HFF-Myc (cell line): ENCODE measurements at places on chromosomes 11 and 22.

GRCh38 chr11:44418456-44418830 is 108.5 kb upstream of the ALX4 start:
- no peak for DNase-seq

- DNase-seq: no peak
These were observed 3.4 kb downstream of the RAB1B start for GRCh38 chr11:66271816-66272215.

GRCh38 chr11:127445476-127445875 is 444.9 kb upstream of the KIRREL3 start:
- DNase-seq: no peak

DNA sequence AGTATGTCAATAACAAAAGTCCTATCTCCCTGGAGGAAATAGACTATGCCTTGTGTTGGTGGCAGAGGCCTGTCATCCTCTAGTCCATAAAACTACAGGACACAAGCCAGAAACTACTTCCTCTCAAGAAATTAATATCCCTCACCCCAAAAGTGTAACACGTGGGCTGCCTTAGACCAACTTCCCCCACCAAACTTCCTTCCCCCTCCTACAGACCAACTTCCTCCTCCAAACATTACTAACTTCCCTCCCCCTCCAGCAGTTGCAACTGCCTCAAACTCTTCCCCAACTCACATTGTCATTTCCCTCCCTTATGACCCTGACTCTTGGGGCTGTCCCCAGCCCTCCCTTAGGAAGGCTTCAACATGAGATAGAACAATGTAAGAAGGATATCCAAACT is 6.3 kb downstream of the OR52K2 start:
- no peak for DNase-seq
